ENCODE measurements at places on chromosomes 13 and 19.
A peak's percentile ranks its signal among the peaks of the same experiment; 100 is the strongest.

DNA sequence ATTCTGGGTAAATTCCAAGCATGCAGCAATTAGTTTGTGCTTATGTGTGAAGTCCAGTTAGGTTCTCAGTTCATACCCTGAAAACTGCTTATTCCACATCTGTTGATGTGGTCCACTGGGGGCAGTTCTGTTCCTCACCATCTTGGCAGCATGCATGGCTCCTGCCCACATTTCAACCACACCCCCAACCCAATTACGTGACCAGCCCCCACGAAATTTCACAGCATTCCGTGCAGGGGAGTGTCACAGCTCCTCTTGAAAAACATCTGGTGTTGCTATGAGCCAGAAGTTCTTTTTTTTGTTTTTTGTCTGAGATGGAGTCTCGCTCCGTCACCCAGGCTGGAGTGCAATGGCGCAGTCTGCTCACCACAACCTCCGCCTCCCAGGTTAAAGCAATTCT lies 9.1 kb upstream of the ERVK3-1 start:
- no peak for DNase-seq

- DNase-seq, result no peak
Observed at GRCh38 chr13:62747629-62748028, 1332.0 kb upstream of the PCDH20 start.

DNA sequence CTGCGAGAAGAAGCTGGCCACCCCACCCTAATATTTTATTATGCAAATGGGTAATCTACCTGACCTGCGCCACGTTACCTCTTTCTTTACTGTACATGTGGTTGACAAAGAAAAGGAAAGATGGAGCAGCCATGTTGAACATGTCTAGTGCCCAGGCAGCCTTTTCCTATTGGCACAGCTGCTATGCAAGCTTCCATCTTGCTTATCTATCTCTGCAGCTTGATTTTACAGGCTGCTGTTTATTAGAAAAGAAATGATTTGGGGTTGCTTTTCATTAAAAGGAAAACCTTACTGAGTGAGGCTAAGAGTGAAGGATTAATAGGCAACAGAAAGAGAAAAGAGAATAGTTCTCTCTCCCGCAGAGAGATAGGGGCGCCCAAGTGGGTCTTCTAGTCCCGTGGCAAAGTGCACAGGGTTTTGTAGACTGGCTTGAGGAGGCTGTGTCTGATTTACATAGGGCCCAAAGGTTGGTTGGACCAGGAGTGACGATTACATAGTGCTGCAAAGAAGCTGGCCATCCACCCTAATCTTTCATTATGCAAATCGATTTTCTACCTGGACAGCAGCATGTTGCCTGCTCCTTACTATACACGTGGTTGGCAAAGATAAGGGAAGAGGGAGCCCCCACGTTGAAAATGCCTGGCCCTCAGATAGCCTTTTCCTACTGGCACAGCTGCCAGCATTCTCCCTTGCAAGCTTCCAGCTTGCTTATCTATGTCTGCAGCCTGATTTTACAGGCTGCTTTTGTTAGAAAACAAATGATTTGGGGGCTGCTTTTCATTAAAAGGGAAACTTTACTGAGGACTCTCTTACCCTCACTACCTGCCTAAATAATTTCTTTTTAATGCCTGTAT lies 28.3 kb downstream of the OR10H4 start:
- no peak for DNase-seq

GRCh38 chr13:84607261-84608013 lies 725.2 kb upstream of the SLITRK1 start:
- no peak for DNase-seq

- no peak for DNase-seq
Observed at GRCh38 chr13:109687559-109688448, 98.6 kb downstream of the IRS2 start.

DNA sequence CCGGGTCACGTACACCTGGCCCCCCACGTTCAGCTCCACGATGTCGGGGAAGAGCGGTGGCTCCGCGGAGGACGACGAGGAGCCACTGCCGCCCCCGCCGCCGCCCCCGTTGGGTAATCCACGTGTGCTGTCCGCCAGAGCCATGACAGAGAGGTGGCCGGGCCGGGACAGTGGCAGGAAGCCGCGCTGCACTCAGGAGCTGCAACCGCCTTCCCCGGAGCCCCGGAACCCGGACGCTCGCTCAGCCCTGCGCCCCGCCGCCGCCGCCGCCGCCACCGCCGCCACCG lies 257 bp downstream of the KCTD12 start:
- DNase-seq, result peak; percentile 7

Measured in GM18507 (cell line).